ENCODE measurements at places on chromosomes 5 and 9.
A peak's percentile ranks its signal among the peaks of the same experiment; 100 is the strongest.

- peak; percentile 92 for DNase-seq
Observed at GRCh38 chr9:131237931-131238401, 38.3 kb downstream of the FAM78A start.

GRCh38 chr5:27734838-27735237 lies 696.5 kb upstream of the CDH9 start:
- no peak for DNase-seq

DNA sequence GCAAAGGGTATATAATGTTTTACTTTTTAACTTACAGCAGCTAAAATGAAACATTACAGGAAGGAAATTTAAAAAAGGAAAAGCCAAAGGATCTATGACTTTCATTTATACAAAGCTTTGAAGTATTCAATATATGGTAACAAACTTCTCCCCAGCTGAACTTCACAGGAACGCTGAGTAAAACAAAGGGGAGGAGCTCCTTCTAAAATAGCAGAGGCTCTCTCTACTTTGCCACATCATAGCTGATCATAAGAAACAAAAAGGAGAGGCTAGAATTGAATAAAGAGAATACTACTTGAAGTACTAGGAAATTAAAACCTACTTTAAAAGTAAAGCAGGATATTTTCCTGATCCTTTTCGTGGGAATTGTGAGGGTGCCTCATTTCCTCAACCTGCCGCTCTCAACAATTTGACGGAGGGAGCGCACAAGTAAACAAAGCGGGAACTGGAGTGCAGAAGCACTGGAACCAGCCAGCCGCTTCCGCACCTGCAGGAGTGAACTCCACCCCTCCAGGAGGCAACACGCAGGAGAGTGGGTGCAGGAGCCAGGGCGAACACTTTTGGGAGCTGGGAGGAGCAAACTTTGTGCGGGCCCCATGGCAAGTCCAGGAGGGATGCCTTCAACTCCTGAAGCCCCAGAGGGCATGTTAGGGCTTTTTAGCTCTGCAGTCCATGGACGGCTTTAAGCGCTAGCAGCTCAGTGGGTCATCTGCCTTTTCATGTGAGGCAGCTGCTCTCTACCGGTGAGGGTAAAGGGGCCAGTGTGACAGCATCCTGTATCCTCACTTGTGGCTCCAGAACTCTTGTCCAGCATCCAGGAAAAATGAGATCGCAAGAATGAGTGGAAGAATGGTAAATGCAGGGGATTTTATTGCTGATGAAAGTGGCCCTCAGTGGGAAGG lies 757.4 kb downstream of the PTPRD start:
- DNase-seq = no peak

GRCh38 chr9:92617951-92618510 lies 51.9 kb downstream of the IPPK start:
- DNase-seq = no peak

- no peak for DNase-seq
Observed at GRCh38 chr5:69075522-69076179, 18.2 kb upstream of the SLC30A5 start.

- DNase-seq = peak; percentile 33
Observed at GRCh38 chr5:157915638-157916037, 56.7 kb upstream of the CLINT1 start.

DNA sequence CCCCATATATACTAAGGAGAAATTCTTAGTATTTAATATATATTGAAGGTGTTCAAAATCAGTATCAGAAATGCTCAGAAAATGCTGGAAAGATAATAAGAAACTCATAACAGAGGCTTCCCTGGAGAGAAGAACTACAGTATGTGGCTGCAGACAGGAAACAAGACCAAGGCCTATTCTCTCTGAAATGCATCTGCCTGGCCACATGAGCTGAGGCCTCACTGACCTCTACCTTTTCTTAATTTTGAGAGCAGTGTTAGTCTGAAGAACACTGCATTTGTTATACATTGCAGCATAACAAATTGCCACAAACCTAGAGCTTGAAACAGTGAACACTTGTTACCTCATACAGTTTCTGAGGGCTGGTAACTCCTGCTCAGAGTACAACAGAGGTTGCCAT lies 133.4 kb upstream of the SPEF2 start:
- no peak for DNase-seq

DNA sequence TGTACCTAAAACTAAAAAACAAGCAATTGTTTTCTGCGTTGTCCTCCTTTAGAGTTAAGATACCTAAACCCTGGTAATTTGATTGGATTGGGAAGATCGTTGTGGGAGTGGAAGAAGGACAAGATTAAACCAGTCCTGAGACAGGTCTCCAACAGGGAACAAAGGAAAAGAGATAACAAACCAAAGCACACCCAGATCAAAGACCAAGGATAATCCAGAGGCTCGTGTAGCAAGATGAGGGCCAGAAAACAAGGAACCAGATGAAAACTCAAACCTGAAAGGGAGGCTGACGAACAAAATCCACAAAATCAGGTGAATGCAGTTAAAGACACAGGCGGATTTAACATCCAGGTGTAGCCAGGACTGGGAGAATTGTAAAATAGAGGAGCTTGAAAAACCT lies 618.1 kb downstream of the SLCO4C1 start:
- DNase-seq = no peak

GRCh38 chr5:58107704-58108103 lies 352.2 kb downstream of the PLK2 start:
- DNase-seq = peak; percentile 70

- peak; percentile 66 for DNase-seq
Observed at GRCh38 chr9:77475641-77476473, 172.3 kb downstream of the GNA14 start.

DNA sequence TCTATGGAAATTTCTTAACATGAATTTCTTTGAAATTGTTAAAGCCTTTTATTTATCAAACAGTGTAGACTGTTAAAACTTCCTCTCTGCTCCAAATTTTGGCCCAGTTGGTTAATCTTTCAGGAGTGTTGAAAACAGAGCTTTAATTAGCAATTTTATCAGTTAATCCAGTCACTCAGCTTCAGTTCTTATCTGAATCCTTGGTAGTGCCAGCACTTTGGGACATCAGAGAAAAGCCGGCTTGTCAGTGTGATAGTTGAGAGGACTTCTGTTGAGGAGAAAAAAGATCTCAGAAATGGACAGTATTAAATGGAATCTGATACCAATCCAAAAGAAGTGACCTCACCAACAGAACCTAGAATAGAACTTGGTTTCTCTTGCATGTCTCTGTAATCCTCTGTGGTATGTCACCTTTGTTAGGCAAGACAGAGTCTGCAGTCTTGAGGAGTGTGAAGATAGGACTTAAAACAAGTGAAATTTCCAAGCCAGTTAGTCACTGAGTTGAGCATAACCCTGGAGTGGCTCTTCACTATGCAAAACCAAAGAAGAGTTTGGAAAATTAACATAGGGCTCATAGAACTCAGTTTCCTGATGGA lies 251.8 kb downstream of the NNT start:
- DNase-seq = peak; percentile 3

GRCh38 chr5:39547553-39548154 lies 122.9 kb upstream of the DAB2 start:
- peak; percentile 65 for DNase-seq

DNA sequence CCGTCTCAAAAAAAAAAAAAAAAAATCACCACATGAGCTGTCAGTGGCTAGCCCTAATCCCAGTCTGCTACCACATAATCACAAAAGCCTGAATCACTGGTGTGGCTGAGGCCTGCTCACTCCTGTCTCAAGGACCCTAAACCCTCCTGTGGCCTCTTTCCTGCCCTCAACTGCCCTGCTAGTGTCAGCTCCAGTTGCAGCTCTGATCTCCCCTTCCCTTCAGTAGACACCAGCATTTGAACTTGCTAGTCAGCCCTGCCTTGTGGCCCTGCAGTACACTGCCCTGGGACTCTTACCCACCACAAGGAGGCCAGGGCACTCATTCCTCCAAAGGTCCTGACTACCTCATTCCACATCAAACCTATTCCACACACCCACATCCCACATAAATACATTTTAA lies 9.5 kb upstream of the P4HA2 start:
- peak; percentile 83 for DNase-seq

DNA sequence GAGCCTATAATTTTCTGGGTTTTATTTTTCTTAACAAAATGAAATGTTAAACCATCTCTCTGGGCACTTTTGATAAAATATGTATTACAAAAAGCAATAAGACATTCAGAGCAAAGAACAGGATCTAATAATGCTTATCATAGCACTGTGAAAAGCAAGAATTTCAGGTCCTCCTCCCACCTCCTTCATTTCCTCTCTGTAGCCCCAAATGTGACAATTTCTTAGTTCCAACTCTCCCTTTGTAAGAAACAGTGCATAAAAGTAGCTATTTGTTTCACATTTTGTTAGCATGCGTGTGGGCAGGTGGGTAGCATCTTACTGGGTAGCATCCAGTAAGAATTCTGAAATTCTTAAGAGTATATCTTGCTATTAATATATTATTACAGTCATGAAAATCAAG lies 130.9 kb upstream of the RASA1 start:
- no peak for DNase-seq

DNA sequence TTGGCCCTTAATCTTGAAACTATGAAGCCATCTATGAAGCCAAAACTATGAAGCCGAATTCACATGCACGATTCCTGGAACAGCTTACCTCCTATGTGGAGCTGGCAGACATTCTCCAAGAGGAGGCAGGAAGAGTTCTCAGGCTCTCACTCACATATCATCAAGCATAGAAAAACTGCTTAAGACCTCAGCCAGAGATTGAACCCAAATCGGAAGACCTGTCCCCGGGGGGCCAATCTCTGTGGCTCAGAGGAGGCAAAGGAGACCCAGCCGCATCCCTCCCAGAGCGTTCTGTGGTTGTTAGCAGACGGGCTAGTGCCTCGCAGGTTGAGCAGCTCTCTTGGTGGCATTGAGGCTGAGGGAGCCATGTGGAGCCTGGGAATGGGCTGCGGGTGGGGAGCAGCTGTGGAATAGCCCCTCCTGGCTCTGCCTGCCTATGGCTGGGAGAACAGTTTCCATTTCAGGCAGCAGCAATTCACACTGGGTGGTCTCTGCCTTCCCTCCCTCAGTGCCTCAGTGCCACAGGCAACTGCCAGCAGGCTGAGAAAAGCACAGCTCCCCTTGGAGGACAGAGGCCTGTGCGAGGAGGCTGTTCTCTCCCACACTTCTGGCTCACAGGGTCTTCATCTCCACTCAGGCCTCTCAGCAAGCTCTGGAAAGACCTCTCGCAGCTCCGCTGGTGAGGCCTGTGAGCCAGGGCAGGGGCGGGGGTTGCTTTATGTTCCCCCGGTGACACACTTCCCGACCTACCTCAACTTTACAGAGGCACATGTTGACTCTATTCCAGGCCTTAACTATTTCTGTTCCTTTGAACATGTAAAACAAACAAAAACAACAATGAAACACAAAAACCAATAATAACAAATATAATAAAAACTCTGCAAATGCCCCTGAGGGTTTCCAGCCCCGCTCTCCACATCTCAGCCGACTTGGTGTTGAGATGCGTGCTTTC lies 17.4 kb upstream of the TMEM174 start:
- DNase-seq = no peak

DNA sequence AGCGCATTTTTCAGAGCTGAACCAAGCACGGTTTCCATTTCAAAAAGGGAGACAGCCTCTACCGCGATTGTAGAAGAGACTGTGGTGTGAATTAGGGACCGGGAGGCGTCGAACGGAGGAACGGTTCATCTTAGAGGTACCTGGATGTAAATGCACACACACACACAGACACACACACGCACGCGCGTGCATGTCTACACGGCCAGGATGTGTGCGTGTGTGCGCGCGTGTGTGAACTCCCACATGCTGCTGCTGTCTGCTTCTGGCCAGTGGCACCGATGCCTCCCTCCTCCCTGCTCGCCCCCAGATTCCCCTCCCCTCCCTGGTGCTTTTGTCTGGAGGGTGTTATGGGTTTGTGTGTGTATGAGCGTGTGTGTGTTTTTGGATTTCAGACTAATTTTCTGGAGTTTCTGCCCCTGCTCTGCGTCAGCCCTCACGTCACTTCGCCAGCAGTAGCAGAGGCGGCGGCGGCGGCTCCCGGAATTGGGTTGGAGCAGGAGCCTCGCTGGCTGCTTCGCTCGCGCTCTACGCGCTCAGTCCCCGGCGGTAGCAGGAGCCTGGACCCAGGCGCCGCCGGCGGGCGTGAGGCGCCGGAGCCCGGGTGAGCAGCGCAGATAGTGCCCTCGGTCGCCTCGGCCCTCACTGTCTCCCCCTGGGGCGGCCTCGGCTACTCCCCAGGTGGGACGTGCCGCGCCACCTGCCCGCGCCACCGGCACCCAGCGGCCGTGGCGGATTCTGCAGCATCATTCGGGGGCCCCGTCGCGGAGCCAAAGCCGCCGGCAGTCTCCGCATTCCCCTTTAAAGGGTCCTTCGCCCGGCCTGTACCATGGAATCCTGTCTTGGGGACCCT lies at the start of gene NTRK2:
Gene NTRK2, plus strand, starts transcription at position 442 of the 850 bp plus-strand sequence. CDS start 1,020 bp downstream, outside the sequence.
- DNase-seq = peak; percentile 12

GRCh38 chr5:75275756-75276155 lies 39.1 kb upstream of the ANKRD31 start:
- no peak for DNase-seq

GRCh38 chr9:91395553-91396471 lies 27.8 kb downstream of the NFIL3 start:
- peak; percentile 95 for DNase-seq

DNA sequence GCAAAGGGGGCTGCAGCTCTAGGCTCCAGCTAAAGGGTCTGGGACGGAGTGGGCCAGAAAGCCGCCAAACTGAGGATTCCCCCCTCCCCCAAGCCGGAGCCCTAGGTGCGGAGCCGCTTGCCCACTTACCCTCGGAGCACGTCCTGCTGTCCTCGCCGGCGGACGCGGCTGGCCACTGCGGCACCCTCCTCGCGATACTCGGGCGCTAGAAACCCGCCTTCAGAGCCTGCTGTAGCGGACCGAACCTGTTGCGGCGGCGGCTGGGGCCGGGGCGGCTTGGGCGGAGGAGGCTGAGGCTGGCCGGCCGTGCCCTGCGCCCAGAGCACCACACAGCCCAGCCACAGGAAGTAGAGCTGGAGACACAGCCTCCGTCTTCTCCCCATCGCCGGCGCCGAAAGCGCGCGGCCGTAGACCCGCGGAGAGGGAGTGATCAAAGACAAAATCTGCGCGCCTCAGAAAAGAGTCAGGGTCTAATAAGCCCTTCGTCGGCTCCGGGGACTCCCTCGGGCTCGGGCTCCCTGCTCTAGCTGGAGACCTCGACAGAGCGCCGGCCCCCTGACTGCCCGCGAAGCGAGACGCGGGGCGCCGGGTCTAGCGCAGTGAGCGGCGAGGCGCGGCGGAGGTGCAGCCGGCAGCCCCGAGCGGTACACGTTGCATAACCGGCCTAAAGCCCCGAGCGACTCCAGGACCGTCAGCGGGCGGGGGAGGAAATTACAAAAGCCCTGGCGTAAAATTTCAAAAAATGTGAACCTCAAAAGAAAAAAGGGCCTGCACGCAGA lies 635 bp downstream of the FBN2 start:
- DNase-seq = peak; percentile 83

DNA sequence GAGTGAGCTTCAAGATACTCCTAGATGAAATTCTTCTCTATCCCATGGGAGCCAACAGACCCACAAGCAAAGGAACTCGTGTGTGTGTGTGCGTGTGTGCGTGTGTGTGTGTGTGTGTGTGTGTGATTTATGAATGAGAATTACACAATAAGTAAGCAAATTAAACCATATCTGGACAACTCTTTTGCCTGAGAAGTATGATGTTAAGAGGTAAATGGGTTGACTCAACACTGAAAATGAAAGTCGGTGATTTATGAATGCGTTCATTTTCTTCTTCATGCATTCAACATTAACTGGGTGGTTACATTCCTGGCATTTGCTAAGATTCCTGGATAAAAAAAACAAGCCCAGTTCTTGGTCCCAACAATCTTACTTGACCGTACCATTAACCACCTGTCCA lies 171.3 kb upstream of the ZNF462 start:
- no peak for DNase-seq
